ENCODE measurements at places on chromosomes 6 and 20.

DNA sequence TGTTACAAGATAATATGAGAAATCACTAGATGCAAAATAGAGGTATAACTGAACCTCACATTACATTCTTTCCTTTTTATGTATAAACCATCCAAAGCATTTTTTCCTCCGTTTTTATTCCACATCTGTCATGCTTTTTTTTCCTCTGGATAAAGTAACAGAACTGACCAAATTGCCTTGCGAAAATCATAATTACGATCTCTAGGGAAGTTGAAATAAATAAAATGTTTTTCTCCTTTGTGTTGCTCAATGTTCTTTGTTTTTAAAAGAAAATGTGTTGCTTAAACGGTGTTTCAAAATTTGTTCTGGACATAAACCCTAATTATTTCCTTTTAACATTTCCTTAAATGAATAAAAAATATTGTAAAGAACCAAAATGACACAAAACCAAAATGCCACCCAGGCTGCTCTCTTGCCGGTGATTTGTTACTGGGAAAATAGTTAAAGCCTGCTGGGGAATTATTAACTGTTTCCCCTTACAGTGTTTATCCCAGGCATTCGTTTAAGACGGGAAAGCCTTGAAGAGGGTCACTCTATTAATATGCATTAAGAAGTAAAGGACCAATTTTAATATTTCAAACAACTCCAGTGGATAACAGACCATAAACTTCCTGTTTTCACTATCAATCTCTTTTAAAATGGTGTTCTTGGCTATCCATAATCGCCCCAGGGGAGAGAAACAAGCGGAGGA is 1.7 kb upstream of the ADGRB3 start:
- DNase-seq, result no peak

DNA sequence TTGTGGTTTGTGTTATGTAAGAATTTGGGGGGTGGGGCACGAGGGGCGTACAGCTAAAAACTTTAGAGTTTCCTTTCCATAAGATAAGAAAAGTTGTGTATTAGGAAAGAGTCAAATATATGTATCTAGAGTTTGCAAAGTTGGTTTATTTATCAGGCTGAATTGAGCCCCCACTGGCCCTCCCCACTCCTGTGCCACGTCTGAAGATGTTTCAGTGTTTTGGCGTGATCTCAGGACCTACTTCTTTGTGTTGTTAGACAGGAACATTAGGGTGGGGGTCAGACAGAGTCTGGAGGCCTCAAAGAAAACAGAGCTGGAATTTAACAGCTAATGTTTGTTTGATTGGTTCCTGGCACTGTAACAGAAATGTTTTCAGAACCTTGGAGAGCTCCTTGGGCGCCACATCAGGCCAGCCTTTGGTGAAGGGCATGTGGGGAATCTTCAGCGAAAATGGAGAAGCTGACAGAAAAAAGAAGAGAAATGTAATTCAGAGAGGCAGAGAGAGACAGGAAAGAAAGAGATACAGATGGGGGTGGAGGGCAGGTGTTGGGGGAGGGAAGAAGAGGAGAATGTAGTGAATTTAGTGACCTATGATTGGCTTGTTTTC is 674 bp downstream of the NRSN1 start:
- peak; percentile 66 for DNase-seq

DNA sequence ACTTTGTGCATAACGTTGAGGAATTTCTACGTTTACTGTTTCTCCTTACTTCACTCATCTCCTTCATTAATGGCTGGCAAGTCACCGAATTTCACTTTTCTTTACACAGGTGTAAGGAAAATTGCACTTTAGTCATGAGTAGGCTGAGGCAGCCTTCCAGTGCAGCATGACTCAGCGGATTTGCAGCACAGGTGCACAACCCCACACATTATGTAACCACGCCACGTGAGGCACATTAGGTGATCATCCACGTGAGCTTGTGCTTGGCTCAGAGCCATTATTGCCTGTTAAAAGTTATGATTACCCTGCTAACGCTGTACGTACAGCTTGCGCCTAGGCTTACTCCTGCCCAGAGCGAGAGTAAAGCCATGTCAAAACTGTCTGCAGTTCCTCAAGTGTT is 158.8 kb downstream of the NKAIN2 start:
- peak; percentile 85 for DNase-seq

- no peak for DNase-seq
Observed at GRCh38 chr6:87308970-87309369, 13.4 kb upstream of the SMIM8 start.

GRCh38 chr6:62272114-62272513 is 13.9 kb downstream of the KHDRBS2 start:
- DNase-seq, result no peak

DNA sequence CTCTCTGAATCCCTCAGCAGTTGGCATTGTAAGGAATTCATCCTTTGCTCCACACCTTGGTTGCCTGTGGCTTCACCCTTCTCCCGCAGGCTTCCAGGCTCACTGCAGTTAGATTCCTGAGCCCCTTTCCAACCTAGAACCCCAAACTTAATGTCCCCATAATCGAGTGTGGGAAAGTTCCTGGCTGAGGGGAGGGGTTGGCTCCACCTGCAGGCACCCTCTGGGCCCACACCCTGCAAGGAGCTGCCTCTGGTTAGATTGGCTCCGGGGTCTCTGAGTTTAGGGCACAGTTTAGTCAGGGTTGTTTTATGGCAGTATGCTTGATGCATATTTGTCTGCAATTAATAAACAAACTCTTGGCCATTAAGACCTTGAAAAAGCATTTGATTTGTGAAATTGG is 63.4 kb downstream of the MTHFD1L start:
- no peak for DNase-seq

- no peak for DNase-seq
Observed at GRCh38 chr6:136396908-136397307, 107.3 kb upstream of the BCLAF1 start.

GRCh38 chr20:9945408-9945807 is 89.4 kb upstream of the ANKEF1 start:
- DNase-seq, result no peak

- no peak for DNase-seq
Observed at GRCh38 chr20:64044484-64045247, 4.8 kb downstream of the SOX18 start.

GRCh38 chr20:5967469-5967868 is 17.0 kb downstream of the MCM8 start:
- DNase-seq, result no peak

DNA sequence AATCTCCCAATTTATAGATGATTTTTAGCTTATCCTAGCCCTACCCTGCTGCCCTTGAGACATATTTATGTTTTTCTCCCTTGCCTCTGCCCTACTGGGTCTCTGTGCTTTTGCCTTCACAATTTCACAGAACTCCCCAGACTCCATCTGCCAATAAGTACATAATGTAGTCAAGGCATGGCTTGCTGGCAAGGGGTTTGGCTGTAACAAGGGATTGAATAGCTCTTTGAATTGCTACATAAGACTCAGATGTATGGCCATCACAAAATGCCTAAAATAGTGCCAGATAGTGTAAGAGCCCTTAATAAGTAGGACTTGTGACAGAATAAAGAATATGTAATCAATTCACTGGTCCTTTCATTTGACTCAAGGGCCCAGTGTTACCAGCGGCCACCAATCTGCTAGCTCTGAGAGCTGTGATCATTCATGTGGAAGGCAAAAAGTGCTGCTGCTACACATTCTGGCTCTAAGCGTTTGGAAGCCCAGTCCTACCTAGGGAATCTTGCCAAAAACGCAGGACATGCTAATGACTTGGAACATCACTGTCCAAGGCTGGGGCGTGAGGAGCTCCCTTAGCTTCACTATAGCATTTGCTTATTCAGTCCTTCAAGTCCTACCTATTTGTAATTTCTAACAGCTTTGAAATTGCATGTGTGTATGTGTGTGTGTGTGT is 20.5 kb downstream of the CLVS2 start:
- peak; percentile 95 for DNase-seq

GRCh38 chr6:117188627-117189201 is 76.6 kb upstream of the VGLL2 start:
- no peak for DNase-seq

DNA sequence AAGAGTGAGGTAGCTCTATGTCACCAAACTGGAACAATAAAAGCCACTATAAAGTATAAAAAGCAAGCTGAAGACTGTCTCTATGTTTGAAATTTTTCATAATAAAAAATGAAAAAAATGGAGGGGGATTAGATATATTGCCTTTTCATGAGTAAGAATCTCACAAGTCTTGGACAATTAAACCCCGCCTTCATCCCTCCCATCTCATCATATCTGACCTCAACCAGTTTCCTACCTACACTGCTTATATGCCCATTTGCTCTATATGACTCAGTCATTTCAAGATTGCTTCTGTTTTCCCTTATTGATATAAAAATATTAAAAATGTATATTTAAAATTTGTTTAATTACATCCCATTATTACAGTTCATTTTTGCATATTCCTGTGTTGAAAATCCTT is 2.9 kb upstream of the TRIM39 start:
- no peak for DNase-seq

DNA sequence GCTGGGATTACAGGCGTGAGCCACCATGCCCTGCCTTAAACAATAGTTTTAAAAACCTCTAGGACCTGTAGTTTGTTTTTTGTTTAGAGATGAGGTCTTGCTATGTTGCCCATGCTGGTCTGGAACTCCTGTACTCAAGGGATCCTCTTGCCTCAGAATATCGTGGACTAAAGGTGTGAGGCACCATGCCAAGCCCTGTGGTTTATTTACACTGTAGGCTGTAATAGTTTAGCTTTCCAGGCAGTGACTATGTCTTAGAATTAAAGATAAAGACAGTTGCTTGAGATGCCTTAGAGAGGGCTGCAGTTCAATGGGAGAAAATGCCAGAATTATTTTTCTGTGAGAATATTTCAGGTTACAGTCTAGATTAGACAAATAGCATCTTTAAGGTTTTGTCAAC is 72.9 kb downstream of the SGK1 start:
- no peak for DNase-seq

GRCh38 chr20:46051556-46052308 is 22.7 kb downstream of the SLC12A5 start:
- DNase-seq, result peak; percentile 49

GRCh38 chr20:45957021-45957941 is 14.7 kb downstream of the ZNF335 start:
- no peak for DNase-seq

GRCh38 chr20:35216541-35216940 is 9.9 kb upstream of the MMP24 start:
- no peak for DNase-seq

DNA sequence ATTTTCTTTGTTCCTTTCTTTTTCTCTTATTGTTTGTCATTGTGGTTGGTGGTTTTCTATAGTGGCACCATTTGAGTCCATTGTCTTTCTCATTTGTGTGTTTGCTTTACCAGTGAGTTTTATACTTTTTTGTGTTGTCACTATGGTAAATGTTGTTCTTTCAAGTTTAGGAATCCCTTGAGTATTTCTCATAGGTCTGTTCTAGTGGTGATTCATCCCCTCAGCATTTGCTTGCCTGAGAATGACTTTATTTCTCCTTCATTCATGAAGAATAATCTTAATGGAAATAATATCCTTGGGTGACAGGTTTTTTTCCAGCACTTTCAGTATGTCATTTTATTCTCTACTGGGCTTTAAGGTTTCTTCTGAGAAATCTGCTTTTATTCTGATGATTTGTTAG is 209.2 kb upstream of the ASCC3 start:
- no peak for DNase-seq

DNA sequence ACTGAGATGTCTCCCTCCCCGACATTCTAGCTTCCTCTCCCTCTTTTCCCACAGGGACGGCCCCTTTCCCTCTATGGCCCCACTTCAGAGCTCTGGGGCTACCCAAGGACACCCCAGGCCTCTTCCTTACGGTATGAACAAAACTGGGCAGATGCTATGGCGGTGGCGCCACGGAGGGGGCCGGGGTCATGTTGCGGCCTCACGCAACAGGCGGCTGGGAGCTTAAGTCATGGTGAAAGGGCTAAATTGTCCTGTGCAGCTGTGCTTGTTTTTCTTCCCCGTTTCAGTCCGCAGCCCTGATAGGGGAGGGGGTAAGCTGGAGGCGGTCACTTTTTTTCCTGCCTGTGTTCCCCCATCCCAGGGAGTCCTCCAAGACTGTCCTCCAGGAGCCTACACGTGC is 17.6 kb upstream of the KIAA1755 start:
- DNase-seq, result no peak

- DNase-seq, result no peak
Observed at GRCh38 chr6:10552270-10552810, 31.2 kb downstream of the GCNT2 start.

DNA sequence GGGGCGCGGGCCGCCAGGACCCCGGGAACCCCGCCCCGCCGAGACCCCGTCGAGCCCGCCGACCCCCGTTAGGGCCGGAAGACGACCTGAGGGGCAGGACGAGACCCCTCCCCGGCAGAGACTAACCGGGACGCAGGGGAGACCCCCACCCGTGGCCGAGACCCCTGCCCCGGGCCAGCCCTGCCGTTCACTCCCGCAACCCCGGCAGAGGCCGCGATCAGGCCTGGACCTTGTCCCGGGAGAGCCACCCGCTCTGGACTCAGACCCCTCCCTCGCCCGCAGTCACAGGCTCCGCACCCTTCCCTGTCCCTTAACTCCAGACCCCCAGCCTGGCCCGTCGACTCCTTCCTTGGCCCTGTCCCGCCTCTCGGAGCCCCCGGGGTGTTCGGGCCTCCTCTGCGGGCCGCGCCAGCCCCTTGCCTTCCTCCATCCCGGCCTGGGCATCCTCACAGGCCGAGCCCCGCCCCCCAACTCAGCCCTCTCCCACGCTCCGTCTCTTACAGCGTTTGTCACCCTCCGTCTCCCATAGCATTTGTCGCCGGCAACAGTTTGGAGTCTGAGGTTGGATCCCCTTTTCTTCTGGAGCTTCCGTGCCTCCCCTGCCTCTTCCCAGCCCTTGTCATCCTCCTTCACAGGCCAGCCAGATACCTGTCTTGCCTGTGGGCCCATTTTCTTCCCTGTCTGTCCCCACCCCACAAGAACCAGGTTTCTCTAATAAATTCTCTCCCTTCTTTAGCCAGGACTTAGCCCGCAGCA is 569 bp downstream of the TCEA2 start:
- DNase-seq, result peak; percentile 17

DNA sequence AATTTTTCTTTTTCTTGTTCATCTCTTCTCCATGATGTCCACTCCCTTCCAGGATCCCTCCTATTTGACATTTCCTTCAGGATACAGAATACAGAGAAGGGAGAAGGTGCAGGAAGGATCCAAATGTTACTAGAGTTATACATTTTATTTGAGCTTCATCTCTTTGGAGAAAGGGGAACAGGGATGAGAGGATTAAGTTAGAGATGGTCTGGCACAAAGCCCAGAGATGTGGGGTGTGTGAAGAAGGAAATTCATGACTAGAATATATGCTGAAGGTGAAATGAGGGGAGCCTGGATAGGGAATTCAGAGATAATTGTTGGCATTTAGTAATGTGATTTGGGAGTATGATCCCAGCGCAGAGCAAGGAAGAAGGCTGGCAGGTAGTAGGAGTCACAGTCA is 22.5 kb upstream of the SRPK1 start:
- DNase-seq, result no peak
